Islet precursor cell (in vitro differentiated cells): ENCODE measurements at places on chromosomes 12 and 14.

DNA sequence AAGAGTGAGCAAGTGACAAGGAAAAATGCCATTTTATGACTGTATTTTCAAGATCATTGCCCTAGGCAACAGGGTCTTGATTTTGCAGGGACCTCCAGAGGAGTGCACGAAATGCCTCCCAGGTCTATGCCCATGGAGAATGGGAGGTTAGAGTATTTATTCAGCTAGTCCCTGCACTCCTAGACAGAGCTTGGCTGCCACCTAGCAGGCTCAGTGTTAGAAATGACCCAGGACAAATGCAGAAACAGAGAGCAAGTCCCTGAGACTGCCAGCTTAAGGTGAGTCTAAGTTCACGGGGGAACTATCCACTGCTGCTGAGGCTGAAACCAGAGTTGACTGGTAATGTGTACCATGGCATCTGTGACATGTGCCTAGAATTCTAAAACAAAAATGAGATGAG, 506.4 kb downstream of the MED13L start:
- DNase-seq = peak; percentile 83

GRCh38 chr14:88322504-88323085, 474 bp downstream of the KCNK10 start:
- DNase-seq = no peak

- no peak for DNase-seq
Measured at GRCh38 chr14:24908592-24909236, 141.2 kb downstream of the STXBP6 start.

DNA sequence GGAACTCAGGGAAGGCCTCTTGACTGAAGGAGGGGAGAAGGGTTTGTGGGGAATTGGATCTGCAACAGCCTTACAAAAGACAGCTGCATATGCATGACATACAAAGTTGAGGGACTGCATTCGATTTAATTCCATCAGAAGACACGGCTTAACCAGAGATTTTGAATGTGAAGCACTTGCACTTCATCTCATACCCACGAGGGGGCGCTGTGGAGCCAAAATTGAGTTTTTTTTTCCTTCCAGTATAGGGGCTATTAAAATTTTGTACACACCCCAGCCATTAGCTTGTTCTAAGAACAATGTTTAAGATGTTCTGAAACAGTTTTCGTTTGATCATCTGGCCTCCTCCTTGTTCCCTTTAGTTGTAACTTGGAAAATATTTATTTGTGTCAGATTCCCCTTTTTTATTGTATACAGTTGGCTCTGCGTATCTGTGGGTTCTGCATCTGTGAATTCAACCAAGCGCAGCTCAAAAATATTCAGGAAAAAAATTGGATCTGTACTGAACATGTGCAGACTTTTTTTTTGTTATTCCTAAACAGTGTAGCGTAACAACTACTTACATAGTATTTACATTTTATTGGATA, 1.6 kb downstream of the SUDS3 start:
- DNase-seq = peak; percentile 73

GRCh38 chr12:105077435-105077834, 6.8 kb downstream of the ALDH1L2 start:
- no peak for DNase-seq

DNA sequence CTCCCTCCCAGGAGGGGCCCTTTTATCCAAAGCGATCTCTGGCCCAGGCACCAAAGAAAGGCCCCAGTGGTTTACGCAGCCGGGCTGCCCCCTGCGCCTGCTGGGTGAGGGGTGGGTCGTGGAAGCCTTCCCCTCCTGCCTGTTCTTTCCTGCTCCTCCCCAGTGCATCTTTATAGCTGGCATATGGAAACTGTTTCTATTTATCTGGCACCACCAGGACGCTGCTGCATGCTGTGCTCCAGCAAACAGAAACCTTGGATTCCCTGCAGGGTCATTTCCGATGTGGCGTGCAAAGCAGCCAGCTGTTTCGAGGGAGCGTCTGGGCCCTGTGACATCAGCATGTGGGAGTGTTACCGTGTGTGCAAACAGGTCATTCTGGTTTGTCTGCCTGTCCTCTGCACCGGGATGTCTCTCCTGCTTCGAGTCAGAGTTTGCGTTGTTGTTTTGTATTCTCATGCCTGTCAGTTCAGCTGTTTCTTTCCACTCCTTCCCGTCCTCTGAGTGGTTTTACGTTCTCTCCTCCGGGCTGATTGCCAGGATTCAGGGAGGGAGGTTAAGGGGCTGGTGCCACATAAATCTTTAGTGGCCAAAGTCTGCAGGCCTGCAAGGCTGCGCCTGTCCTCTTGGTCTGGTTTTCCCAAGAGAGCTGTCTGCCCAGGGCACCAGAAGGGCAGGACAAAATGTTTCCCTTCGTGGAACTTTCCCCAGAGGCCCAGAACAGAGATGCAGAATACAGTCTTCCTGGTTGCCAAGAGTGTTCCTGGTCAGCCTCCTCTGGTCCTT, 24.6 kb downstream of the TPCN1 start:
- DNase-seq = peak; percentile 99

DNA sequence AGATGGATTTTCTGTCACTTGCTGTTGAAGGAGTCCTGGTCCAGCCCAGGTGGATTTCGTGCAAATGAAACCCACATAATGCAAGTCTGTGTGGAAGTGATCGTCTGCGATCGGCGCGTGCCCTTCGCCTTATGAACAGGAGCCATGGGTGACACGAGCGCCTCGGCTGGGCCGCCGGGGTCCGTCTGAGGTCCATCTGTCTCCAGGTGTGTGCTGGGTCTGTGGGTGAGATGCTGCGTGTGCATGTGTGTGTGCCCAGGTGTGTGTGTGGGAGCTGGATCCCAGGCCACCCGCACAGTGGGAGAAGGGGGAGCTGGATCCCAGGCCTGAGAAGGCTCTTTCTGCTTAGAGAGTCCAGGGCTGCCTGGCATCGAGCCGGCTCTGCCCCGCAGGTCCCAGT, 53.8 kb downstream of the GALNT9 start:
- DNase-seq = no peak

GRCh38 chr12:124396544-124397398, 101.9 kb downstream of the RFLNA start:
- DNase-seq = no peak

- DNase-seq = no peak
Measured at GRCh38 chr14:50578433-50578832, 18.5 kb downstream of the ATL1 start.

DNA sequence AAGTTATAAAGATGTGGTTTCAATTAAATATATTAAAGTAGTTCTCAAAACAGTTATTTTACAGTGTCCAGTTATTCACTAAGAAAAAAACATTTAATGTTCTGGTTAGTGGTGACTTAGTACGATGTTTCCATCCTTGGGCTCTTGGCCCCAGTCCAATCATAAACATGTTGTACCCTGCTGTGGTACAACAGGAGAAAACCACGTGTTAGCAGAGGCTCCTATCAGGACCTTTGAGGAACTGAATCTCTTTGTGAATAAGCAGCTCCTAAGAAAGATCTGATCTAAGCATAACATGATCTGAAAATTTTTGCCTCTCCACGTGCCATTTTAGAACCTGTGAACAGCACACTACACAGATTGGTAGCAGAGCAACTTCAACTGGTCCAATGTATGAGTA, 234.0 kb downstream of the SYT1 start:
- DNase-seq = no peak

DNA sequence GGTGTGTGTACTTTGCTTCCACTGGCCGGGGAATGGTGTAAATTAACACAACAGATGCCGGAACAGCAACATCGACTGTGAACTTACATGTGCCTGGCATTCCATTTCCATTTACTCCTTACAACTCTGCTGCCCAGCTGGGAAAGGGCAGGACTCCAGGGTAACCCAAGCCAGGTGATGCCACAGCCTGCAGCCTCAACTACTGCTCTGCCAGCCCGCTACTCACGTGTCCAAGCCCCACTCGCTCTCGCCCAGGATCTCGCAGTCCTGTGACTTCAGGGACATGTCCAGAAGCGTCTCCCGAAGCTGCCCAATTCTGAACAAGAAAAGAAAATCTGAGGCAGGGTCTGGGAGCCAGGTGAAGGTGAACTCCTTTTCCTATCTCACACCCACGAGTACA, 10.7 kb downstream of the ABCD4 start:
- no peak for DNase-seq

- no peak for DNase-seq
Measured at GRCh38 chr14:104148433-104149277, 10.3 kb downstream of the KIF26A start.

DNA sequence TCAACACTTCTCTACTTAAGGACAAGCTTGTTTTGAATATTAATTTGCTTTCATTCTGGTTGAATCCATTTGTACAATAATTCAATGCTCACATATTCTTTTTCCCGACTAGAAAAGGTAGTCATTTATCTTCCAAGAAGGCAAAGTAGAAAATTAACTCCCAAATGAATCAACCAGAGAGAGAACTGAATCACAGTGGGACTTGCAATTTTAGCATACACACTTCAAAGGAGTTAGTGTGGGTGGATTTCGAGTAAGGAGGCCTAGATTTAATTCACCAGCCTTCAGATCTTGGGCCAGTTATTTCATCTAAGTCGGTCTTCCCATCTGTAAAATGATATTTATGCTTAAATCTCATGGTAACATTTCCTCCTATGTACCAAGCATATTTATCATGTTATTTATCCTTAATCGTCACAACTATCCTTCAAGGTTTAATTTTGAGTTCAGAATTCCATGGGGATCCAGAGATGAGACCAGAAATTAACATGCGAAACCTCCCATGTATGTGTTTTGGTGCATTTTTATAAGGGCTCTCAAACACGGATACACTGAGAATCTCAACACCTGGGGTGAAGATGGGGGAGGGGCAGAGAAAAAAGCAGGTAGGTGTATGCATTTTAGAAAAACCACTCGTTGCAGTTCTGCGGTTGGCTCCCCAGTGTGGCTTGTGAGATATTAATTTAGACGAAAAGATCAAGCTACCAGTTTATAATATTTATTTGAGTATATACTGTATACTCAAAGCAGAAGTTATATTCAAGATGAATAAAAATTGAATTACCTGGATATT, 38.9 kb upstream of the IL22 start:
- no peak for DNase-seq

DNA sequence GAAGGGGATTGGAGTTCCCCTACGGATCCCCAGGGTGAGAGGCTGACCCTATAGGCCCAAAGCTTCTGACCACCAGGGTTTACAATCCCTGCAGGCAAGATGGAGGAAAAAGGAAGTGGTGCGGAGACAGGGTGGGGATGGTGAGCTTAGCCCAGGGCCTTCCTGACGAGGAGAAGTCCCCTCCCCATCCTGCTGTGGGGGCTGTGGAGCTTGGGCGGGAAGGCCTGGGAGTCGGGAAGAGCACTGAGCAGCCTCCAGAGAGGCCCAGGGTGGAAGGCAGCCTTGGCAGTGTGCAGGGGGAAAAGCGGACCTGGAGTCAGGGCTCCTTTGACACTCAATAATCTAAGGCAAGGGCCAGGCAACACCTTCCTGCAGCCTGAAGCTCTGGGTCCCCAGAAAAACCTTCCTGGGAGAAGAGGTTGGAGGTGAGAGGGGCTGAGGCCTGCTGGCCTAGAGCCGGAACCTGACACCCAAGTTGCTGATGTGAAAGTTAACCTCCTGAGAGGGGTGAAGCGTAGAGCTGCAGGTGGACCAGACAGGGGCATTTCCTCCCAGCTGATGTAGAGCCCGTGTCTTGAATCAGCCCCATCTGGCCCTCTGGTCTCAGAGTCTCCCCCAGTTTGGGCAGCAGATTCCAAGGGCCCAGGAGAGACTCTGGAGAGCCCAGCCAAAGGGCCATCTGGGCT, 6.0 kb downstream of the HDAC7 start:
- DNase-seq = peak; percentile 90

GRCh38 chr14:75249251-75249957, 29.2 kb upstream of the FOS start:
- peak; percentile 63 for DNase-seq

DNA sequence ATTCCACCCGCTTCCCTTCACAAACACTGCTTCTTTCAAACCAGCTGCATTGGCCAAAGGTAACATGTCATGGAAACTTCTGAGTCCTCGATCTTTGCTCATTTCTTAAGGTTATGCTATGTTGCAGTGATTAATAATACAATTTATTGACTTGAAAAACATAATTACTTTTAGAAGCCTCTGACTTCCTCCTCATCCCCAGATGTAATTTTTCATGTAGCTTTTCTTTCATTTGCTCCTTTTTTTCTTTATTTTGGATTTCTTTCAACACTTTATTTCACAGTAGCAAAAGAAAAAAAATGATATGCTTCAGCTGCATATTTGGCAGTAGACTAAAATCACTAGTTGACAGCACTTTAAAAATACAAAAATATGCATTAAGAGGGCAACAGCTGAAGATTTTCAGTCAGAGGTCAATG, 116.2 kb downstream of the LRRIQ1 start:
- DNase-seq = no peak

GRCh38 chr12:105499205-105499604, 168.7 kb downstream of the C12orf75 start:
- no peak for DNase-seq

DNA sequence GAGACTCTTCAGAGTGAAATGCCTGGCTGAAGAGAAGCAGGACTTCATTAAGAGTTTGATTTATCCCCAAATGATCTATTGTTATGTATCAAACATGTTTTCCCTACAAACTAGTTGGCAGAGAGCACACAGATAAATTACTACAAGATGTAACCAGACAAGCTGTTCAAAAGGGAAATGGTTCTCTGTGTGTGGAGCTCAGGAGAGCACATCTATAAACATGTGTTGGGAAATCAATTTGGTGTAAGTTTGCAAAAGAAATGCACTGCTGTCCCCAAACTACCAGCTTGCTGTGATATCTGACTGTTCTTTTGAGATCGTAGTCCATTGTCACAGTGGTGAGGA, 159.2 kb downstream of the PAH start:
- DNase-seq = no peak

DNA sequence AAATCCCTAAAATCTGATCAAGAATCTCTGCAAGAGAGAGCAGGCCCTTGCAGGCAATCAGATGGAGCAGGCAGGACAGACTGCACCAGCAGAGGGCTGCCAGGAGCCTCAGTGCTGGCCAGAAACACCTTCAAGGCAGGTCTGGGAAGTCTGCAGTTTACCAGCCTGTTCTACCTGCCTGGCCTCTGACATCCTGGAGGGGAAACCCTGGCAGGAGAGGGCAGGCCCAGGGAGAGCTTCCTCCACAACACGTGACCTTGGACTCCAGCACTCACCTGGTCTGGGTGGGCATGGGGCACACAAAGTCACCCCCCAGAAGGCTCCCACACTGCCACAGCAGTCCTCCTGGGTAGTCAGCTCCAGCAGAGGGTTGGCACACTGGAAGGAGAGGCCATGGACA, 56.0 kb downstream of the ISCA2 start:
- DNase-seq = peak; percentile 80

DNA sequence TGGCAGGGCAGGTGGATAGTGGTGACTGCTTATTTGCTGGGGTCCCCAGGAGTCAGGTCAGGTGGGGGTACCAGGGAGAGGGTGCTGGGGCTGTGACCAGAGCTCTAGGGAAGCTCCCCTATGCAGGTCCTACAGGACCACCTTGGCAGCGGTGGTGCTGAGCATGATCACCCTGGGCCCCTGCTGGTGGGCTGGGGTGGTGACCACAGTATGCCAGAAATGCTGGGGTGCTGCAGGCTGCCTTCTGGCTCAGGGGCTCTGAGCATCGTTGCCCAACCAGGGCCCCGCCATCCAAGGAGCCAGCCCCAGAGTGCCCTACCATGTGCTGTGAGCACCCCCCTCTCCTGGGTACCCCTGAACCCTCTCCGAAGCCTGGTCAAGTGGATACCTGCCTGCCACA, 17.5 kb upstream of the NUDT14 start:
- no peak for DNase-seq
